ENCODE measurements at places on chromosomes 5 and 9.

DNA sequence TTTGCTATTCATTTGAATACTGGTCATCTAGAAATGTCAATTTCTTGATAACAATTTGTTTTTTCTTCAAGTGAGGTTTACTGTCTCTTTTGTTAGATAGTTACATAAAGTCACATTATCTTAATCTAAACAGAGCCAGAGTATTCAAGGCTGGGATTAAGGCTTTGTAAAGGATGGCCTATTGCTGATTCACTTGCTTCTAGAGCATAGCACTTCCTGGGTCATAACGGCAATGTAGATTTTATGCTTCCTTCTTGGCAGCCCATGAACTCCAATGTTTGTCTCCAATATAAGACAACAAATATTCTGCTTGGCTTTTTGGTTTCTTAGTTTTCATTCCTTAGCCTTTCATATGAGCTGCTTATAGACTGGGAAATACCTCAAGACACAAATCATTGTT is 2007.9 kb upstream of the CDH6 start:
- no peak for DNase-seq

DNA sequence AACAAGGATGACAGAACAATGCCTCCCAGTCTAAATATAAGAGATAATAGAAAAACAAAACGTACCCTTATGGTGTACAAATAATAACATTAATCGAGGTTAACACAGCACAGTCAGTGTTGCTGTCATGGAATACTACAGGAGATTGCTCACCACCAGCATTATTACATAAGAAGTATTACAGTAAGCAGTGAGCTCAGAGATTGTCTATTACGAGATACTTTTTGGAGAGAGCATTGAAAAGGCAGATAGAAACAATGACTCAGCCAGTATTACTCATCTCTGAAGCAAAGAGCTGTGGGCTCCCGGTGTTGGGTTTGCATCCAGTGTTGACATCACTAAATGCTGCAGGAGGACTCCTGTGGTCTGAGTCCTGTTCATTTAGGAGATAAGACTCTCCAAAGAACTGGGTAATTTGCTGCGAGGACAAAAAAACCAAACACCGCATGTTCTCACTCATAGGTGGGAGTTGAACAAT is 191.9 kb upstream of the SEMA6A start:
- no peak for DNase-seq

- DNase-seq, result no peak
These were observed 4.3 kb downstream of the GFM2 start for GRCh38 chr5:74762599-74762998.

GRCh38 chr9:118177241-118177640 is 473.0 kb downstream of the TLR4 start:
- no peak for DNase-seq

GRCh38 chr5:150589862-150590601 is 50.4 kb upstream of the SYNPO start:
- DNase-seq, result no peak

GRCh38 chr5:89901346-89901745 is 508.2 kb downstream of the CETN3 start:
- no peak for DNase-seq

GRCh38 chr5:174436750-174437149 is 287.6 kb upstream of the MSX2 start:
- no peak for DNase-seq

GRCh38 chr9:134689321-134690181 is 47.9 kb downstream of the COL5A1 start:
- DNase-seq, result no peak

GRCh38 chr5:17147170-17147569 is 70.3 kb upstream of the BASP1 start:
- DNase-seq, result no peak

DNA sequence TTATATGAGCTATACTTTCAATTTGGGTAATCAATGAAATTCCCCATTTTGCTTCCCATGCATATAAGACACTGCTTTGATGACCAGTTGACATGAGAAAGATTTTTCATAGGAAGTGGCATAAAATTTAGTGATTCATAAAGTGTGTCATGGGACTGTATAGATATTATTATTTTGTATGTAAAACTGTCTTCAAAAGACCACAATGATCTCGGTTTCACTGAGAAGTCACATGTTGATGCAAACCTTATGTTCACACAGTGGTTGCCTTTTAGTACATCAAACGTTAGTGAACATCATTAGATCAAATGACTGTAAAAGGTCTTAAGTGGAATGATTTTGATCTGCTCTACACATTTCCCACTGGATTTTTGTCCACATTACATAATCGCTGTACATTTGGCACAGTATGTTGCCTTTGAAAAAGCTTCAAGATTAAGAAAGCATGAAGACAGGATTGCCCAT is 349.2 kb upstream of the MEF2C start:
- DNase-seq, result no peak

- no peak for DNase-seq
These were observed 4.9 kb downstream of the SLC34A3 start for GRCh38 chr9:137235424-137236237.

- DNase-seq, result no peak
These were observed 15.7 kb downstream of the TMEM8B start for GRCh38 chr9:35844628-35845270.

DNA sequence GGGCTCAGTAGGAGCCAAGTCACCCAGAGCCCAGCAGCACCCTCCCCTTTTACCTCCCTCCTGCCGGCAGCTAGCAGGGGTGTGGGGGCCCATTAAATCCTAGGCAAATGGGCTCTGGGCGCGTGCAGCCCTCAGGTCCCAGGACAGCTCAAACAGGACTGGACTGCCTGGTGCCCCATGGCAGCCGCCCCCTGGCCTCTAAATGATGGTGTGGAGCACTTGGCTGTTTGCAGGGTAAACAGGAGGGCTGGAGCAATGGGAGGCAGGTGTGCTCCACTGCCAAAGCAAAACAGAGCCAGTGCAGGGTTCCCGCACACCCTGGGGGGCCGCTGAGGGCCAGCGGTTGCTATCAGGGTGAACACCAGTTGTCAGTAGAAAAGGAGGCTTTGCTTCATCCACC is 55.9 kb upstream of the C5orf58 start:
- no peak for DNase-seq

DNA sequence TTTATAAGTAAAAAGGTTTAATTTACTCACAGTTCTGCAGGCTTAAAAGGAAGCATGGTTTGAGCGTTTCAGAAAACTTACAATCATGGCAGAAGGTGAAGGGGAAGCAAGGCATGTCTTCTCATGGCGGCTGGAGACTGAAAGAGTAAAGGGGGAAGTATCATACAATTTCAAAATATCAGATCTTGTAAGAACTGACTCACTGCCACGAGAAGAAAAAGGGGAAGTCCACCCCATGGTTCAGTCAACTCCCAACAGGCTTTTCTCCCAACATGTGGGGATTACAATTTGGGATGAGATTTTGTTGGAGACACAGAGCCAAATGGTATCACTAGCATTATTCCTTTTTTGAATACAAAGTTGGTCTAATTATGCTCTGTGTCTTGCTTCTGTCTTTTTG is 627.9 kb upstream of the ST8SIA4 start:
- DNase-seq, result no peak

DNA sequence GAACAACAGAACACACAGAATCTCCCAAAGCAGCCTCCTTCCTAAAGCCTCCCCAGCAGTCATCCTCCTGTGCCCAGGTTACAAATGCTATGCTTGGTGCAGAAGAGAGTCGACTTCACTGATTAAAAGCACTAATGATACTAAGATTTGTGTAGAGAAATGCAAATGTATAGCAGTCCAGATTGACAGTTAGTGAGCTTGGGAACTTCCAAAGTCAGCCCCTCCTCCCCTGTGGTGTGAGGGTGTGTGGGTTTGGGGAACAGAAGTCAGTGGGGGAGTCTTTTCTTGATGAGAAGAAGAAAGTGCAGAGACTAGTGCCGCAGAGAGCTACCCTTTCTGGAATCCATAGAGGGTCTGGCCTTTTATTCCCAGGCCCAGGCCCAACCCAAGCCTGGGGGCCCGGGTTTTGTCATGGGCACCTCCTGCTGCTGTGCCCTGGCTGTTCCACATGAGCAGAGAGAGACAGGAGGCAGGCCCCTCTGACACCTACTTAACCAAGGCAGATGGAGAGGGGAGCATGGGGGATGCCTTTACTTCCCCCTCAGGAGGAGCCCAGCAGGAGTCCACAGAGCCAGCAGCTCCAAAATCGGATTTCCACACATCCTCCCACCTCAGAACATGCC is 173.3 kb downstream of the DENND1A start:
- DNase-seq, result no peak

- DNase-seq, result no peak
These were observed 532.5 kb downstream of the RAB3C start for GRCh38 chr5:59115345-59115744.

- no peak for DNase-seq
These were observed 1.8 kb upstream of the RHOBTB3 start for GRCh38 chr5:95729115-95730010.

- DNase-seq, result no peak
These were observed 764 bp upstream of the GRIN1 start for GRCh38 chr9:137138058-137138721.

GRCh38 chr5:15639288-15639687 is 139.3 kb downstream of the FBXL7 start:
- no peak for DNase-seq

Data from stimulated activated CD8-positive, alpha-beta memory T cell treated with anti-CD3 and anti-CD28 coated beads, Interleukin-4, amount 100 ng/mL, for 4 hours (primary cell).